ENCODE measurements at places on chromosomes 7 and 10. TPM values are rescaled to one million over a fixed set of nuclear protein-coding genes. Genes with fewer than 3 reads are reported as not detected.

LRRD1 gene
- total RNA-seq, result 3.8 TPM

ZNF735 gene
- total RNA-seq, result not detected

HOXA2 gene
- not detected for total RNA-seq

AASS gene
- 32.9 TPM for total RNA-seq

UCMA gene
- total RNA-seq, result not detected

ABCB1 gene
- total RNA-seq, result 7.8 TPM

UCN3 gene
- not detected for total RNA-seq

FOXI2 gene
- not detected for total RNA-seq

LHFPL3 gene
- total RNA-seq, result 22.5 TPM

PNLIPRP3 gene
- not detected for total RNA-seq

BAMBI gene
- 1.9 TPM for total RNA-seq

CLEC2L gene
- total RNA-seq, result 1.9 TPM

CALHM2 gene
- total RNA-seq, result 4.1 TPM

KCNMA1 gene
- total RNA-seq, result 120 TPM

ITGB8 gene
- total RNA-seq, result 124 TPM

NUTM2E gene
- 0.31 TPM for total RNA-seq

NRG3 gene
- 41.6 TPM for total RNA-seq

SPDYE2B gene
- total RNA-seq, result not detected

UNC5B gene
- 5.3 TPM for total RNA-seq

Measured in parietal lobe (tissue), 2 donors.